Upper lobe of right lung (tissue), 1 donor: ENCODE measurements at places on chromosomes 13 and 19. TPM values are rescaled to one million over a fixed set of nuclear protein-coding genes. Genes with fewer than 3 reads are reported as not detected.

DNA sequence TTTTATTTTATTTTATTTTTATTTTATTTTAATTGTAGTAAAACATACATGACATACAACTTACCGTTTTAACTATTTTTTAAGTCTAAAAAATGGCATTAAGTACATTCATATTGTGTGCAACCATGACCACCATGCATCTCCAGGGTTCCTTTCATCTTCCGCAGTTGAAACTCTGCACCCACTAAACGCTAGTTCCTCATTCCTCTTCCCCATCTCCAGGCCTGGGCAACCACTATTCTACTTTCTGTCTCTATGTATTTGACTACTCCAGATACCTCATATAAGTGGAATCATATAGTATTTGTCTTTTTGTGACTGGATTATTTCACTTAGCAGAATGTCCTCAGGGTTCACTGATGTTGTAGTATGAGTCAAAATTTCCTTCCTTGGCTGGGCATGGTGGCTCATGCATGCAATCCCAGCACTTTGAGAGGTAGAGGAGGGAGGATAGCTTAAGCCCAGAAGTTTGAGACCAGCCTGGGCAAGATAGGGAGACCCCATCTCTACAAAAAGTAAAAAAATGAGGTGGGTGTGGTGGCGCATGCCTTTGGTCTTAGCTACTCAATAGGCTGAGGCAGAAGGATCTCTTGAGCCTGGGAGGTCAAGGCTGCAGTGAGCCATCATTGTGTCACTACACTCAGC, 55.7 kb upstream of the ZNF507 start:
- H3K27ac ChIP-seq, result no peak overlapping the region
- DNase-seq, result no peak
- no peak overlapping the region for H3K4me3 ChIP-seq
- no peaks in the 10 kb centered on the region for H3K27me3 ChIP-seq
- H3K4me1 ChIP-seq, result peaks cover 3% of the 10 kb centered on the region

DNA sequence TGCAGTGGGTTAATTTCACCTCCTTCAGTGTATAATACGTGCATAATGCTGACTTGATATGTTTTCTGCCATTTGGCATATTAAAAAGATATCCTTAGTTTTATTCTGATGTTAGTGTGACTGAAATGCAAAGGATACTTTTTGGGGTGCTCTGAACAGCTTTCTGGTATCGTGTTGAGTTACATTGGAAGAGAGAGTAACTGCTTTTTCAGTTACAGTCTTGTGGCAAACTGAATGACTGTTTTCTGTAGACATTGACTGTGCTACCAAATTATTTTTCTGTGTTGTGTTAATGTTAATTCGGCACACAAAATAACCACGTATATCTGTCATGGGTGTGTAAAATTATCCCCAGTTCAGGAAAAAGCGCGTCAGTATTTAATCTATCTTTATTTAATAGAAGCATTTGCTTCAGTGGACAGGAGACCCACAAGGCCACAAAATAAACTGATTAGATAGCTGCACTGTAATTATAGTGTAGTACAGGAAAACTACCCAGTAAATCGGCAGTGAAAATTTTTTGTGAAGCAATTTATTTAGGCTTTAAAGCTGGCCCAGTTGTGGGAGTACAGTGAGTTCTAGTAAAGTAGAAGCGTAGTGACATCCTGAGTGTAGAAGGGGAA, 2.5 kb downstream of the URI1 start:
- peaks cover 35% of the 10 kb centered on the region for H3K4me1 ChIP-seq
- no peaks in the 10 kb centered on the region for H3K36me3 ChIP-seq
- no peak overlapping the region for H3K4me3 ChIP-seq

GRCh38 chr13:98873377-98874028, 104.4 kb downstream of the DOCK9 start:
- no peak overlapping the region for H3K27ac ChIP-seq
- H3K4me3 ChIP-seq, result no peak overlapping the region
- H3K27me3 ChIP-seq, result no peaks in the 10 kb centered on the region

GRCh38 chr13:74707291-74707690, 573.1 kb upstream of the KLF12 start:
- no peak for DNase-seq
- H3K27me3 ChIP-seq, result no peaks in the 10 kb centered on the region
- no peaks in the 10 kb centered on the region for H3K36me3 ChIP-seq
- H3K4me3 ChIP-seq, result no peak overlapping the region
- H3K4me1 ChIP-seq, result no peaks in the 10 kb centered on the region

GRCh38 chr13:97753942-97754670, 199.4 kb upstream of the IPO5 start:
- no peak overlapping the region for H3K27ac ChIP-seq
- no peak overlapping the region for H3K4me3 ChIP-seq
- no peaks in the 10 kb centered on the region for H3K27me3 ChIP-seq

C1QTNF9B gene
- total RNA-seq, result not detected

DNA sequence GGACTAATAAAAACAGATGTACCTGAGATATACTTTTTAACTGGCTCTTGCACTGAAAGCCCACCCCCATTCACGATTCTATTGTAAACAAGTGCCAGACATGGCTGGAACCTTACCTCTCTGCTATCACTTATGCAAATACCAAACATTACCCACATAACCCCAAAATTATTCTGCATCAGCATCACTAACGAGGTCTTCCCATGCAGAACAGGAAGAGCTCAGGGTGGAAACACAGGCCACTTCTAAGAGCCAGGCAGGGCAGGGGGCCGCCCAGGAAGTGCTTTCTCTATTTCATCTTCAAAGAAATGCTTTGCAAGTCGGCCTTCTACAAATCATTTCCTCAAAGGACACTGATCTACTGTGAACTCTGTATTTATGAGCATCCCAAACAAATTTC, 7.3 kb downstream of the IRS2 start:
- H3K27me3 ChIP-seq, result no peaks in the 10 kb centered on the region
- H3K27ac ChIP-seq, result no peak overlapping the region
- H3K4me1 ChIP-seq, result peaks cover 42% of the 10 kb centered on the region
- DNase-seq, result no peak
- peaks cover 30% of the 10 kb centered on the region for H3K36me3 ChIP-seq

DNA sequence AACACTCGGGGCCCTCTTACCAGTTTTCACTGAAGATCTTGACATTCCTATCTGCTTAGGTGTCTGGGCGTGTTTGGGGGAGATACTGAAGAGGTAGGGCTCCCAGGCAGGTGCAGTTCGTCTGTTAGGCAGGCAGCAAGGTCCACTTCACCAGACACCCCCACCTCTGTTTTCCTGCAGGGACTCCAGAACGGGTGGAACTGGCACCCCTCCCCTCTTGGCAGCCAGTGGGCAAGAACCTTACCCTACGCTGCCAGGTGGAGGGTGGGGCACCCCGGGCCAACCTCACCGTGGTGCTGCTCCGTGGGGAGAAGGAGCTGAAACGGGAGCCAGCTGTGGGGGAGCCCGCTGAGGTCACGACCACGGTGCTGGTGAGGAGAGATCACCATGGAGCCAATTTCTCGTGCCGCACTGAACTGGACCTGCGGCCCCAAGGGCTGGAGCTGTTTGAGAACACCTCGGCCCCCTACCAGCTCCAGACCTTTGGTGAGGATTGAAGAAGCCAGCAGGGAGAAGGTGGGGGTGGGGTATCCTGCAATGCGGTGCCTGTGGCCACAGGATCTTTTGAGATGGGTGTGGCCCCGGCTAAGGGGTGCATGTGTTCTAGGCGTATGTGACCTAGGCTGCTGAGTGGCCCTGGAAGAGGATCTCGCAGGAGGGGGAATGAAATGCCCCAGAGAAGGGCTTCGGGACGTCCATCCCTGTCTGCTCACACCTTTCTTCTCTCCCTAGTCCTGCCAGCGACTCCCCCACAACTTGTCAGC, 3.3 kb upstream of the ICAM4 start:
- H3K36me3 ChIP-seq, result peaks cover 71% of the 10 kb centered on the region
- peaks cover 4% of the 10 kb centered on the region for H3K27me3 ChIP-seq
- H3K4me1 ChIP-seq, result peaks cover 57% of the 10 kb centered on the region
- H3K4me3 ChIP-seq, result peak overlapping the region; percentile 19

DNA sequence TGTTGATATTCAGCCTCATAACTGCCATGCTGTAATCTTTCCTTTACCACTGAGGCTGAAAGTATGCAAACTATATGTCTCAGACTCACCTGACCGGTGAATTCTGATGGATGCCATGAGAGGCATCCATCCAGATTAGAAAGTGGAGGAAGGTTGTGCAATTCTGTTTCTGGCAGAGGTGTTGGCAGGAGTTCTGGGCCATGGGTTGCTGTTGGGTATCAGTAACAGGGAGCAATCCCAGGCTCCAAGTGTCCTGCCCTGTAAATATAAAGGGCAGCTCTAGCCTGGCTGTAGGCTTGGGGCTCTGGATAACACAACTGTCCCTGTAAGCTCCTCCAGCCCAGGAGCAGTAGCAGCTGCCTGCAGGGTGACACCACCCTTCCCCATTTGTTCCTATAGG, 77.4 kb upstream of the ABCC4 start:
- no peak for DNase-seq
- no peak overlapping the region for H3K27ac ChIP-seq
- H3K4me3 ChIP-seq, result no peak overlapping the region
- no peaks in the 10 kb centered on the region for H3K36me3 ChIP-seq

DNA sequence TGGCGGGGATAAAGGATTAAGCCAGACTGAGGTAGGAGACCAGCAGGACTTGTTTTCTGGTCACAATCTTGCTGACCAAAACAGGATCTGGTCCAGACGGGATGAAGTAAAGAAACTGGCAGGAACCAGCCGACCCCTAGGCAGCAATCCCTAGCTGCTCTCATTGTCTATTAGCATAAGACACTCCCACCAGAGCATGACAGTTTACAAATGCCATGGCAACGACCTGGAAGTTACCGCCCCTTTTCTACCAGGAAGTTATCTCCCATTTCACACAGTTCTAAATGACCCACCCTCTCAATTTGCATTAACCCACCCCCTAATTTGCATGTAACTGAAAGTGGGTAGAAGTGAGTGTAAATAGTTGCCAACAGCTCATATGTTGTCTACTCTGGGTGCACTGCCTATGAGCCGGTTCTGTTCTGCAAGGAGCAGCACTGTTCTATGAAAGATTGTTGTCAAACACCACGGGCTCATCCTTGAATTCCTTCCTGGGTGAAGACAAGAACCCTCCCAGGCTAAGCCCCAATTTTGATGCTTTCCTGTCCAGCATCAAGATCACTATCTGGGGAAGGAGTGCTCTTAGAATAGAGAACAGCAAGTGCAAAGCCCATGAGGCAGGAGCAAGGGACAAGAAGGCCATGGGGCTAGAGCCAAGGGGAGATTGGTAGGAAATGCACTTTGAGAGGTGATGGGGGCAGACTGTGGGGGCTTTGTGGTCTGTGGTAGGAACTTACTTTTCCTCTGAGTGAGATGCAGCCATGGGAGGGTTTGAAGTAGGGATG, 13.9 kb upstream of the FBXO27 start:
- no peaks in the 10 kb centered on the region for H3K36me3 ChIP-seq
- no peaks in the 10 kb centered on the region for H3K27me3 ChIP-seq
- H3K4me3 ChIP-seq, result no peak overlapping the region
- no peak overlapping the region for H3K27ac ChIP-seq
- H3K4me1 ChIP-seq, result no peaks in the 10 kb centered on the region

LILRB4 gene
- 29.8 TPM for total RNA-seq

GRCh38 chr19:47765523-47766358, 12.8 kb upstream of the SELENOW start:
- peaks cover 3% of the 10 kb centered on the region for H3K4me1 ChIP-seq
- peak; percentile 79 for DNase-seq
- no peaks in the 10 kb centered on the region for H3K27me3 ChIP-seq
- no peak overlapping the region for H3K27ac ChIP-seq
- H3K36me3 ChIP-seq, result no peaks in the 10 kb centered on the region

DNA sequence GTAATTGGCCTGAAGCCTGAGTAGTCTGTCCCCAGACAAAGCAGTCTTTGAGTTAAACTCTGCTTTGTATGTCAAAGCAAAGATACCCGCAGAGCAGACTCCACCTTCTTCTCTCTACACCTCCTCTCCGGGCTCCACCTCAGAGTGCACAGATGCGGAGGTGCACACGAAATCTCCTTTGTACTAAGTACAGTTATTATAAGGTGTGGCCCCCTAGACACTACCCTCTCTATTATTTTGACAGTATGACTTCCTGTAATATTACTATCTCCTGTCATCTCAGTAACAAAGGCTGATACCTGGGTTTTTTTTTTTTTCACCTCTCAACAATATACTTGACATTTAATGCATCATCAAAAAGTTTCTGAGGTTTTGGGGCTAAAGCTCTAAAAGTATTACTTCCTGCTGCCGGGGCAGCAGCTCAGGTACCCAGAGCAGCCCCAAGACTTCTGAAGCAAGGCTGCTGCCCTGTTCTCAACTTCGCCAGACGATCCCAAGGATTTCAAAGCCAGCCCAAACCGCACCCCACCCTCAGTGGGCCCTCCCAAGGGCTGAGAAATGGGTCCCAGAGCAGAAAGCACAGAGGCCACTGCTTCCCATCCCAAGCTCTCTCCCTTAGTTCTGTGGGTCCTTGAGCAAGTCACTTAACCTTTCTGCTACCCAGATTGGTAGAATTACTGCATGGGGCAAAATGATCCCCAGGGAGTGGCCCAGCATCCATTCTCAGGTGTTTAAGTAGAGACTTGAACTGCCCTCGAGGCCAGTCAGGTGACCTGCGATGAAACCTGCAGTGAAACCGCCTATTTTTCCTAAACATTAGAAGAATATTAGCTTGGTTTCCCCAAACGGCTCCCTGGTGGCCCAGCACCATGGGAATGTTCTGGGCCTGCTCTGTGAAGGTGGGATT, 180.6 kb downstream of the FOXO1 start:
- H3K27ac ChIP-seq, result no peak overlapping the region
- no peak overlapping the region for H3K4me3 ChIP-seq
- no peaks in the 10 kb centered on the region for H3K4me1 ChIP-seq
- DNase-seq, result no peak

NEK5 gene
- total RNA-seq, result 0.52 TPM

GRCh38 chr13:33639158-33639557, 178.8 kb upstream of the RFC3 start:
- no peak overlapping the region for H3K4me3 ChIP-seq
- H3K36me3 ChIP-seq, result no peaks in the 10 kb centered on the region

DNA sequence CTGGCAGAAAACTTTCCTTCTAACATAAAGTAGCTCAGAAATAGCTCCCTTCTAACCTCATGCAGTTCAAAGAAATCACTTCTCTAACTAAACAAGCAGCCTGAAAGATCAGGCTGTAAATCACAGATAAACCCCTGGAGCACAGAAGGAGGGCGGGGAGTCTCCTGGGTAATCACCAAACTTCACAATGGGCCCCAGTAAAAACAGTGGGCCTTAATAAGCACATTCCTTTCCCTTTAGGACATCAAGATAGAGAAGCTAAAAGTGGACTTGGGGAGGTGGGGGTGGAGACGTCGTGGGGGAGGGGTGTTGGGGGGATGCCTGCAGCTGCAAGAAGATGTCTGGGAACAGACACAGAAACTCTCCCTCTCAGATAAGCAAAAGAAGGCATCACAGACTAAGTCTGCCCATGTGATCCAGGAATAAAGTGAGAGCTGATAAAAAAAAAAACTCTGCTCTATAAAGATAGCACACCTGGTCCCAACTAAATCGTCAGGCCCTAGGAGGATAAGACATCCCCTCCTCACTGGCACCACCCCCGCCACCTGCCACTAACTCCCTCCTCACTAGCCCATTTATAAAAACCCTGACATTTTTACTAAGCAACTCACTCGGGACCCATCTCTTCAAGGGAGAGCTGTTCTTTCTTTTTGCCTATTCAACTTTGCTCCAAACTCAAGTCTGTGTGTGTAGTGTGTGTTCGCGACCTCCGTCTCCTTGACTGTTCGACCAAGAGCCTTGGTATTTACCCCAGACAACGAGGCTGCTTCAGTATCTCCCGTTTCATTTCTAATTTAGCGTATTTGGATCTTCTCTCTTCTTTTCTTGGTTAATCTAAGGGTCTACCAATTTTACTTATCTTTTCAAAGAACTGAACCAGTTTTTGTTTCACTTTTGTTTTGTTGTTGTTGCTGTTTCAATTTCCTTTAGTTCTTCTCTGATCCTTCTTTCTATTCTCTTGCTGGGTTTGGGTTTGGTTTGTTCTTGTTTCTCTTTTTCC, 31.7 kb downstream of the DNAJC15 start:
- DNase-seq, result no peak
- H3K27me3 ChIP-seq, result no peaks in the 10 kb centered on the region
- H3K36me3 ChIP-seq, result no peaks in the 10 kb centered on the region
- H3K27ac ChIP-seq, result peak overlapping the region; percentile 90
